ENCODE measurements at places on chromosomes 4 and X.

- no peak for DNase-seq
Observed at GRCh38 chr4:75705198-75705977, 19.0 kb upstream of the USO1 start.

DNA sequence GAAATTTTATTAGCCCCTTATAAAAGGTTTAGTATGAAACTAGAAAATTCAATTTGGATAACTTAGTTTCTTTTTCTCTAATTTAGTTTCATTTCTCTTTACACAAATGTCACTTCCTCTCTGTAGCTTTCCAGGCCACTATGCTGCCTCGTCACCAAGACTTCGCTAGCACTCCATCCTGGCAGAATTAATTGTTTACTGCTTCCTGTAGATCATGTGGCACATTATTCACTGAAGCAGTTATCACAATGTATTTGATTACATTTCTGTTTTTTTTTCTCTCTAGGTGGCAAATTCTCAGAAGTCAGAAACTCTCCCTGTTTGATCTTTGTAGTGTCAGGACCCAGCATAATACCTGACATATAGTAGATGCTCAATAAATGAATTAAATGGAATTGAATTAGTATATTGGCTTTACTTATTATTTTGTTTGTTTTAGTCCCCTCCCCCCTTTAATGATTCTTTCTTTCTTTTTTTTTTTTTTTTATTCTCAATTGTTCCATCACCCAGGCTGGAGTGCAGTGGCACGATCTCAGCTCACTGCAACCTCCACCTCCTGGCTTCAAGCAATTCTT, 9.3 kb upstream of the SAT1 start:
- DNase-seq = no peak

DNA sequence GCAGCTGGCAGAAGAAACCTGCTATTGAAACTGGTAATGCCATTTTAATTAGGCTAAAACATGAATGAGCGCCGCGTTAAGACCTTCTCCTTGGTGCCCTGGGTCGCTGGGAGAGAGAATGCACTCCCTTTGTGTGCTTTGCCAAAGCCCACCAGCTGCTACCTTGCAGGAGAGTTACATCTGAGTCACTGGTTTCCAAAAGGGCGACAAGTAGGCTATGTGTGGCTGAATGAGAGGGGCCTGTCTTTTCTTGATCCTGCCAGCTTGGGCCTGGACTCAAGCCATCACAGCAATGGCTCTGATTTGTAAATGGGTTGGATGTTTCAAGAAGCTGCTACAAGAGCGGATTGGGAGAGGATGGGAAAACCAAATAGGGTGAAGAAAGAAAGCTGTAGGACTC, 81.5 kb downstream of the NHS start:
- no peak for DNase-seq

DNA sequence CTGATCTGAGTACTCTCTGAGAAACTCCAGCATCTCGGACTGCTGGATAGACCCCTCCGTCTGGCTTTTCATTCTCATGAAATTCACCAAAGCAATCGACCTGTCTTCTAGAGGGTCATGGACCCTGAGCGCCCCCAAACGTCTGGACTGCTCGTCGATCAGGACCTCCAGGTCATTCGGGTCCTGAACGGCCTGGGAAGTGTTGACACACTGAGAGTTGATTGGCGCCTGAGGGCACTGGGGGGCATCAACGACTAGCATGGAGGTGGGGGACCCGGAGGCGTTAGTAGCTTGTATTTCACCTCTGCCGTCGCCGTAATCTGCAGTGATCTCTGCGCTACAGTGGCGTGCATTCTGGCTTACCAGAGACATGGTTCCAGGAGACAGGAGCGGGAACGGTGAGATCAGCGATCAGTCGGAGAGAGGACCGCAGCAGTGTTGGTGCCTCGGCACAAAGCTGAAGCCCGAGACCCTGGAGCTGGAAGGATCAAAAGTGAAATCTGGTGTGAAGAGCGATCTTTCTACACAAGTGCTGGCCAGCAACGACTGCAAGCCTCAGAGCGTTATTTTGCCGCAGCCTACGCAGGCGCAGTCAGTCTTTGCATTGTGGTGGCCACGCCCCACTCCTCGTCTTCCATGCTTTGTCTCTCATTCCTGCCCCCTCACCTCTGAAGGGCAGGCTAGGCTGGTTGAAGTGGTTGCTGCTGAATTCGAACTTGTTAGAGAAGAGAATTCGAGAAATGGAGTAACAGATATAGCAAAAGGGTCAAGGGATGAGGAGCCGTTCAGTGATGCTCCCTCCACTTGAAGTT, at the start of gene MAGEE2:
Gene MAGEE2, minus strand, starts transcription at position 575 of the 812 bp plus-strand sequence. Its CDS starts 203 bp downstream, at position 372.
- DNase-seq = no peak

DNA sequence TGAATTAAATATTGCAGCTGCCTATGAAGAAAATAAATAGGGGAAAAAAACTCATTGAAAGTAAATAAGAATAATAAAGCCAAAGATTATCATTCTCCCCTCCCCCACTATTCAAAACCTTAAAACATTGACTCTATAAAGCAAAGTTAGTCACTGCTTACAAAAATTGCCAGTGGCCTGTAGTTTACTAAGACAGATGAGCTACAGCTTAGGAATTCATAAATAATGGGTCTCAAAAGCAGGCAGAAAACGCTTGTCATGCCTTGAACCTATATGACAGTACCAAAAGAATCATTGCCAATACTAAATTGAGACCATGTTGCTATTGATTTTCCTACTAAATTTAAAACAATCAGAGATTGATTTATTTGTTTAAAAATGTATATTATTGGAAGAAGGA, 78.9 kb downstream of the SLC10A7 start:
- DNase-seq = no peak

GRCh38 chr4:24260923-24261564, 323.3 kb downstream of the DHX15 start:
- no peak for DNase-seq

- no peak for DNase-seq
Observed at GRCh38 chr4:18247189-18247588, 225.6 kb upstream of the LCORL start.

- no peak for DNase-seq
Observed at GRCh38 chr4:88275949-88276515, 8.3 kb downstream of the PPM1K start.

- no peak for DNase-seq
Observed at GRCh38 chrX:12825801-12826200, 34.6 kb downstream of the PRPS2 start.

GRCh38 chr4:40247350-40247749, 50.5 kb downstream of the RHOH start:
- no peak for DNase-seq

- DNase-seq = no peak
Observed at GRCh38 chr4:75031775-75032174, 98.9 kb downstream of the PARM1 start.

DNA sequence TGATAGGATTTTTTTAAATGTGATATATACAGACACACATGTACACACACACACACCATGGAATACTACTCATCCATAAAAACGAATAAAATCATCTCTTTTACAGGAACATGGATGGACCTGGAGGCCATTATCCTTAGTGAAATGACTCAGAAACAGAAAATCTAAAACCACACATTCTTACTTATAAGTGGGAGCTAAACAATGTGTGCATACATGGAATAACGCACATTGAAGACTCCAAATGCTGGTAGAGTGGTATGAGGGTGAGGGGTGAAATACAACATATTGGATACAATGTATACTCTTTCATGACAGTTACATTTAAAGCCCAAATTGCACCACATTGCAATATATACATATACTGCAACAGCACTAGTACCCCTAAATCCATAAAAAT, 120.2 kb upstream of the ADGRL3 start:
- DNase-seq = no peak

GRCh38 chr4:81421346-81422218, 50.1 kb downstream of the RASGEF1B start:
- peak; percentile 88 for DNase-seq

- no peak for DNase-seq
Observed at GRCh38 chrX:124293810-124294209, 38.6 kb upstream of the TEX13D start.

DNA sequence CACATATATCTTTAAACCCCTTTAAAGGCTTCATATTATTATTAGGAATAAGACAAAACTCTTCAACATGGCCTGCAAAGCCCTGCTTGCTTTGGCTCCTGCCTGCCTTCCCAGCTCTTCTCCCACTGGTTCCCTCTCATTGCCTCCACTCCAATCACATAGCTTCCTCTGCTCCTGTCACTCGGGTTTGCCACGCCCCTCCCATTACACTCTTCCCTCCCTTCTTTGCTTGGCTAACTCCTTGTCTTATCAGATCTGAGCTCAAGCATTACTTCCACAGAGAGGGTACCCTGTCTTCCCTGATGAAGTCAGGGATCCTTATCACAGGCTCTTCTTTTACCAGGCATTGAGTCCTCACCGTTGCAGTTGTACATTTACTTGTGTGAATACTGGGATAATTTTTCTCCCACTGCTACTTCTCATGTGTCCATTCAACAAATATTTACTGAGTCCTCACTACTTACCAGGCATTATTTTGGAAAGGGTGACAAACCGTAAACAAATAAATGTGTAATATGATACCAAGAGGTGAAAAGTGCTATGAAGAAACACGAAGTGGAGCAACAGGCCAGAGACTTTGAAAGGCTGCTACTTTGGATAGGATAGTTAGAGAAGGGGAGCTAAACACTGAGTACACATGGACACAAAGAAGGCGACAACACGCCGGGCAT, 3.2 kb upstream of the VGLL1 start:
- DNase-seq = peak; percentile 58

DNA sequence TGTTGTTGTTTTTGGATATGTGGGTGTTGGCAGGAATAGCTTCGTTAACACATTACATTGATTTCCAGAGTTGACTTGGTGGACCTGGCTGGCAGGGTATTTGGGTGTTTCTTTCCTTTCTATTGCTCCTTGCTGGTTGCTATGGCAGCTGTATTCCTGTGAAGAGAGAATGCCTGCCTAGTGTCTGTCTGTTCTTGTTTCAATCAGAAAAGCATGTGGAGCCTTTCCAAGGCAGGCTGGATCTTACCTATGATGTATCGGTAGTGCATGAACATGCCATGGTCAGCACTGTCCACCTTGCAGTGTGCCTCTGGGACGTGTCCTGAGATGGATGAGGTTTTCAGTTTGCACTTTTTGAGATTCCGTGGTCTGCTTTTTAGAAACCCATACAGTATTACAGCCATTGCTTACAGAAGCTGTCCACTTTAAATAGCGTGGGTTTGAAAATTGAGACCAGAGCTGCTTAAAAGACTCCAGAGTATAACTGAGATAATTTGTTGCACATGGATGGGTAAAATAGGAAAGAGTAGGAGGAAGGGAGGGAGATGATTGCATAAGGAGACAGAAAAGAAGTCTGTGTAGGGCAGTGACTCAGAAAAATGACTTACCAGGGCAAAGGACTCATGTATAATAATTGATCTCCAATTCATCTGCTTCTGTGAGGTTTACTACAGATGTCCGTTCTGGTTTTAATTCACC, 20.0 kb upstream of the AADAT start:
- DNase-seq = no peak

DNA sequence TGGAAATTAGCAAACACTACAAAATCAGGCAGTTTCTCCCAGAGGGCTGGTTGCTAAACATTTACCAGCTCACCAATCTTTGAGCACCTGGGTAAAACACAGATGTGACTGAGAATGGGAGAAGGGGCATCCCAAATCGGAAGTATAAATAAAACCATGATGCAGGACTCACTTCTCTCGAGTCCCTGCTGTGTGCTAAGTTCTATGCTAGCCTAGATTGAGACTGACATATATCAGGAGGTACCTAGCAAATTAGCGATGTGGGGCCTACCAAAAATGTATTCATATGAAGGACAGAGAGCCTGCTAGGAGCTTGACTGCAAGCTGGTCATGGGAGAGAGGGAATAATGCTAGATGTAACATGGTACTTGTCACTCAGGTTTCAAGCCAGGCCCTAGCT, 171.9 kb upstream of the PGRMC2 start:
- DNase-seq = no peak

- no peak for DNase-seq
Observed at GRCh38 chr4:135197641-135198040, 996.1 kb upstream of the PABPC4L start.

DNA sequence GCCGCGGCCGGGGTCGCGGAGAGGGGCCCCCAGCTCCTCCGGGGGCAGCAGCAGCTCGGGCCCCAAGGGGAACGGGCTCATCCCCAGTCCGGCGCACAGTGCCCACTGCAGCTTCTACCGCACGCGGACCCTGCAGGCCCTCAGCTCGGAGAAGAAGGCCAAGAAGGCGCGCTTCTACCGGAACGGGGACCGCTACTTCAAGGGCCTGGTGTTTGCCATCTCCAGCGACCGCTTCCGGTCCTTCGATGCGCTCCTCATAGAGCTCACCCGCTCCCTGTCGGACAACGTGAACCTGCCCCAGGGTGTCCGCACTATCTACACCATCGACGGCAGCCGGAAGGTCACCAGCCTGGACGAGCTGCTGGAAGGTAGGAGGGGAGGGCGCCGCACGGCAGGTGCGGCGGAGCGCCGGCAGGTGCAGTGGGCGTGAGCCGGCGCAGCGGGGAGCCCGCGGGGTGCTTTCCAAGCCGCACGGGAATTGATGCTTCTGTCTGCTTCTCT, 886 bp downstream of the DCLK2 start:
- DNase-seq = no peak

- no peak for DNase-seq
Observed at GRCh38 chr4:76377911-76378310, 43.0 kb downstream of the CCDC158 start.

DNA sequence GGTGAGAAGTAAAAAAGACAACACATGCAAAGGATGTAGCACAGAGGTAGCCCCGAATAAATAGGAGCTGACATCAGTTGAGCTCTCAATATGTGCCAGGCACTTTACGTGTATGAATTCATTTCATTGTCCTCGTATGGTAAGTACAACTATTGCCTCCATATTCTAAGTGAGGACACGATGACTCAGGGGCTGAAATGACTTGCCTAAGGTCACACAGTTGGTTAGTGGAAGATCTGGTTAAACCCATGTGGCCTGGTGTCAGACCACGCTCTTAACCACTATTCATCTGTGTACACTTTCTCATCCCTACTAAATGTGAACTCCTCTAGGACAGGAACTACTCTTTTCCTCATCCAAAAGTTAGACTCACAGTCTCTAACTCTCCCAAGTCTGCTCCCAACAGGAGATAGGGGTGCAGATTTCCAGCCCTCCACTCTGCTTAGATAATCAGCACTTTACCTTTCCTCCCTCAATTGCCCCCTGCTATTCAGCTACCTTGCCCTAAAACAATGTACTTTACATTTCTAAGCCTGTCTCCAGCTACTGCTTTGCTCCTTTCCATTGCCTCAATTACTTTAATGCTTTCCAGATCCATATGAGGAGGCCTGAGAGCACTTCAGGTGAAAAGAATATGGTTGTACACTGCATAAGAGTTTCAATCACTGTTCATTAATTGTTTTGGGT, 58.8 kb upstream of the LHFPL1 start:
- no peak for DNase-seq

GRCh38 chr4:11079171-11079570, 349.5 kb downstream of the HS3ST1 start:
- no peak for DNase-seq

GRCh38 chrX:2500091-2500802, 529 bp downstream of the DHRSX start:
- no peak for DNase-seq

DNA sequence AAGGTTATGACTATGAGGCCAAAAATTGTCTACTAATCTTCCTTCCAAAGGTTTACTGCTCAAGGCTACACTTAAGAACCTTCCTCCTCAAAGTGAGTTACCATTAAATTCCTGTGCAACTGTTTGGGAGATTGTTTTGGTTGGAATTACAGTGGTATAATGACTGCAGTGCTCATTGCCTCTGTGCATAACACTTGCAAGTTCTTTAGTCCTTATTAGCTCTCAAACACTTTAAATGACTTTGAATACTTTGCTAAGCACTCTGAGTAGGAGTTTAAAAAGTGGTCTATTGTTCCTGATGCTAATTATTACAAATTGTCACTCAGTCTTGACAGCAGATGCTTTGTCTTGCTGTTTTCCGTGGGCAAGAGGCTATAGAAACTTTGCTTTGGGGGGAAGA, 422.8 kb upstream of the PABPC4L start:
- no peak for DNase-seq
